CD4-positive, alpha-beta T cell treated with Interleukin-21 for 1 hour (primary cell): ENCODE measurements at places on chromosomes 12 and 14.
A peak's percentile ranks its signal among the peaks of the same experiment; 100 is the strongest.

- no peak for DNase-seq
Measured at GRCh38 chr14:96574633-96575632, 72.8 kb downstream of the PAPOLA start.

GRCh38 chr12:117030187-117030900, 68.9 kb downstream of the TESC start:
- DNase-seq: no peak

- no peak for DNase-seq
Measured at GRCh38 chr14:74917646-74918081, 5.4 kb downstream of the RPS6KL1 start.

DNA sequence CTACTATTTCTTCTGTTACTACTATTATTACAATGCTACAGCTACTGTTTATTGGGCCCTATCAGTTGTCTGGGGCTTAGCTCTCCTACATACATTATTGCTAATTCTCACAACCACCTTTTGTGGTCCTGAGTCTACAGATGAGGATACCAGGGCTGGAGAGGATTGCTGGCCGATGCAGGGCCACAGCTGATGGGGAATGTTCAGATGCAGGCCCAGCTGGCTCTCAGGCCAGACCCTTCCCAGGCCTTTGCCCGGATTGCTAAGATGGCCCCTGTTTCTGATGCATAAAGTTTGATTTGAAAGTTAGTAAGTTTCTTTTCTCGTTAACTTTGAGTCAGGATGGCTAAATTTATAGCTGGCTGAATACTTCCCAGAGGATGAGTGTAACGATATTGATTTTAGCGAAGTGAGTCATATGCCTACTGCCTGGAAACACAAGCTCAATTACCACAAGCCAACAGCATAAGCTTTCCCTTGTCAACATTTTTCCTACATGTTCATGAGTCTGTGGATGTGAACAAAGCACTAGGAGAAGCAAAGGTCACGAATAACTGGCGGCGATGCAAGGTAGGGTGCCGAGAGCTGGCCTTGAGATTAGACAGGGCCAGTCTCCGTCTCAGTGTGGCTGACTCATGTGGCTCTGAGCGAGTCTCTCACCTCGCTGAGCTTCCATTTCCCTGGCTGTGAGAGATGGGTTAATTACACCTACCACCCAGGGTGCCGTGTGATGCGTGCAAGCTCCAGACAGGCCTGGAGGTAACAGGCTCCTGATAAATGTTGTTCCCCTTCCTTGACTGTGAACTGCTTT, 111.0 kb downstream of the BEGAIN start:
- DNase-seq: no peak

- DNase-seq: no peak
Measured at GRCh38 chr12:64635356-64635998, 25.2 kb downstream of the RASSF3 start.

DNA sequence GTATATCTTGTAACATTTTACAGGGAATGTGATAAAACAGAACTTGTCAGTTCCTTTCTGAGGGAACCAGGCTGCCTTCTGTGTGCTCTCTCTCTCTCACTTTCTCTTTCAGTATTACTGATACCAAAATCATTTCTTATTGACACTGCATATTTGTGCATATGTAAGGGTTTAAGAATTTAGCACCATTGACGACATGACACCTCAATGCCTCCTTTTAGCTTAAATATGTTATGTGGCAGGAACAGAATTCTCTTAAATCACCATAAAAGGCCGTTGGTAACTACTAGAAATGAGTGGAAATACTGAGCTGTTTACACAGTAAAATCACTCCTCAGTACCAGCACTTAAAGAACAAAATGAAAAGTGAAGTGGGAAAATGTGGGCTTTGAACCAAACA, 457.7 kb upstream of the SYT1 start:
- DNase-seq: no peak

- DNase-seq: no peak
Measured at GRCh38 chr14:61654026-61654425, 41.3 kb upstream of the HIF1A start.

GRCh38 chr14:51304438-51304837, 64.4 kb downstream of the TMX1 start:
- no peak for DNase-seq

DNA sequence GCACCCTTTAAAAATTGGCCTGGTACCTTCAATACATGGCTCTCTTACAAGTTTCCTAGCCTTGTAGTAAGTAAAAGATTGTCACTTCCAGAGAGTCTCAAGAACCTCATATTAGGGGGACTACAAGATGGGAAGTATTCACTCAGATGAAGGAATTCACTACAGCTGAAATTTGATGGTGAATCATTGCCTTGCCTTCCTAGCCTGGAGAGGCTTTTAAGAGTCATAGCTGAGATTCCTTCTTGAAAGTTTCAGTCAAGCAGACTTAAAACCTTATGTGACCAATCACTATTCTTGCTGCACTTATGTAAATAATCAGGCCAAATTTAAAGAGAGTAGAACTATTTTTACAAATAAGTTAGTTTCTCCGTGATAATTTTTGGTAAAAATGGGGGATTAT, 451.6 kb downstream of the TRHDE start:
- no peak for DNase-seq

DNA sequence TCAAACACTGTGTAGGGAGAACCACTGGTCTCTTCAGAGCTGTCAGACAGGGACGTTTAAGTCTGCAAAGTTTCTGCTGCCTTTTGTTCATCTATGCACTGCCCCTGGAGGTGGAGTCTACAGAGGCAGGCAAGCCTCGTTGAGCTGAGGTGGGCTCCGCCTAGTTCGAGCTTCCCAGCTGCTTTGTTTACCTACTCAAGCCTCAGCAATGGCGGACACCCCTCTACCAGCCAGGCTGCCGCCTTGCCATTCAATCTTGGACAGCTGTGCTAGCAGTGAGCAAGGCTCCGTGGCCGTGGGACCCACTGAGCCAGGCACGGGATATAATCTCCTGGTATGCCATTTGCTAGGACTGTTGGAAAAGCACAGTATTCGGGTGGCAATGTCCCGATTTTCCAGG, 24.6 kb upstream of the YBX3 start:
- DNase-seq: no peak

GRCh38 chr12:124720681-124721500, 142.8 kb downstream of the SCARB1 start:
- no peak for DNase-seq

GRCh38 chr14:73842201-73842600, 9.4 kb upstream of the PTGR2 start:
- no peak for DNase-seq

- no peak for DNase-seq
Measured at GRCh38 chr12:64544371-64545080, 65.8 kb upstream of the RASSF3 start.

- DNase-seq: no peak
Measured at GRCh38 chr14:51216602-51217001, 23.4 kb upstream of the TMX1 start.

DNA sequence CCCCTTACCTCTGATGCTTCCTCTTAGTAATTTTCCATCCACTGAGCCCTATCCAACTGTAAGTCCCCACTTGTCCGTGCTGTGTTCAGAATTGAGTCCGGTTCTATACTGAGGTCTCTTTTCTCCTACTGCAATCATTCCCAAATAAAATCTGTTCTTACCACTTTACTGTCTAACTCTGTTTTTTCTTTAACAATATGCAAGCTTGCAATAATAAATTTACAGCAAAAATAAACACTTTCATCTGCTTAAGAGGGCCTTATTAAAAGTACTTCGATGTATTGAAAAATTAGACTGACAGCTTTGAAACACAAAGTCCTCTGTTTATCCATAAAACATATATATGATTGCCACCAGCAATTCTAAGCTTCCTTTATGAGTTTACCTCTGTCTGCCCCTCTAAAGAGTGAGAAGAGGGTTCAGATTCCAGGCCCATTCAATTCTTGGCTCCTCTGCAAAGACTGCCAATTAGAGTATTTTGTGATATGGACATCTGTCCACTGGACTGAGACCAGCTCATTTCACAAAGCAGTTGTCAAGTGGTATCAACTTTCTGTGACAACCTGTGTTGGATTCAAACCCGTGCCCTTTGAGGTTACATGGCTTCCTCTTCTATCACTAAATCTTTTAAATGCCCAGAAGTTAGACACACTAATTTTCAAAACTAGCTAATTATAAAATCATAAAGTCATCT, 39.9 kb upstream of the G2E3 start:
- DNase-seq: no peak

GRCh38 chr14:30292541-30292940, 266.4 kb upstream of the G2E3 start:
- no peak for DNase-seq

GRCh38 chr12:12542286-12542685, 20.4 kb downstream of the DUSP16 start:
- DNase-seq: no peak

GRCh38 chr12:6959058-6959804, 8.1 kb downstream of the PTPN6 start:
- peak; percentile 91 for DNase-seq

- peak; percentile 35 for DNase-seq
Measured at GRCh38 chr12:3988519-3989217, 115.5 kb upstream of the PARP11 start.

DNA sequence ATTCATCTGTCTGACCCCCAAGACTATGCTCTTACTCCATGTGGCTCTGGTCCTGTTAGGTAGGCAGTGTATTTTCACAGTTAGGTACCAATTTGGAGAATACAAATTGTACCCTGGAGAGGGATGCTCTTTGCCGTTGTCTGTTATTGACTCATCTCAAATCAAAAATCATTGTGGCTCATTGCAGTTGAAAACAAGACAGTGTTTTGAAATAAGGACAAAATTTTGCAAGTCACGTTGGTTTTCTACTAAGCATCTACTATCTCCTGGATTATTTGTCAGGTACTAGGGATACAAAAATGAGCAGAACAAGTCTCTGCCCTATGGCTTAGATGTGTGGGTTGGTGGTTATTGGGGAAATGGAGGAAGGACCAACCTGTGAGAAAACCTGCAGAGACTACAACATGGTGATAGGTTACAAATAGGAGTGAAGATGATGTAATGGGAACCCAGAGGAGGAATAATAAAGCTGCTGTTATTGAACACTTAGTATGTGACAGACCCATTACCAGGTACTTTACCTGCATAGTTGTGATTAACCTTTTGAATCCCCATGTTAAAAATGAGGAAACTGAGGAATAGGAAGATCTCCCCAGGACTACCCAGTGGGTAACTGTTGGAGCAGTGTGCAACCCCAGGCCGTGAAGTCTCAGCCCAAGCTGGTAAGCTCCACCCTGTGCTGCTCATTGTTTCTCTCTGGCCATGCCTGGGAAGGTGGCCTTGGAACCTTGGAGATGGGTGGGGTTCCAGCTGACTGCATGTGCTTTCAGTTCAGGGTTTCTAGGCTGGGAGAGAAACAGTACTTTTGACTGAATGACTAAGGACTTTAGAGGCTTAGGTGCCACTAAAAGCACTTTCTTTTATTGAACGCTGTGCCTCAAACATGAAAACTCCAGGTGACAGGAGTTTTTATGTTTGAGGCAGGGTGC, 72.9 kb upstream of the SRSF5 start:
- no peak for DNase-seq
